Activated CD4-positive, alpha-beta T cell treated with anti-CD3 and anti-CD28 coated beads for 24 hours (primary cell): ENCODE measurements at places on chromosomes 5 and 9.

DNA sequence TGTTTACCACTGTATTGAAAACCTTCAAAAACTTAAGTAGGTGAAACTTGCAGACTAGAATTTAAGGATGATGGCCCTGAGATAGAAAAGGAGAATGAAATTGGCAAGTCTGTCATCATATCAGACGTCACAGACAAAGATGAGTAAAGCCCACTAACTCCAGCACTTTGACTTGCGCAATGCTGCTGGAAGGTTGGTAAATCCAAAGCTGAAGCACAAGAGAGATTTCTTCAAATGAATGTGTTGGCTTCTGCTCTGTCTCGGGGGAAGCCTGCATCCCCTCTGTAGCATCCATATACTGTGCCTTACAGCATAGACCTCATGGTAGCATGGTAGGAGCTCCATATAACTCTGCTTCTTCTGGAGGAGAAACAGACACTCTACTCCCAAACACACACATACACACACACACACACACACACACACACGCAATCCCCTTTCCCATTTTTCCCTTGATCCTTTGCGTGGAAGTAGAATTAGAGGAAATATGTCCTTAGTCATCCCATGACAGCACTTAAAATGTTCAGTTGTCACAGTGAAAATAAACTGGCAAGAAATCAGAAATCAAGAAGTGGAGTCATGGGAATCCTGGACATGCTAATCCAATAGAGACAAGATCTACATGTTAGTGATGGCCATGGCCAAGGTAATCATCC, 241.5 kb downstream of the NR3C1 start:
- DNase-seq: no peak

GRCh38 chr9:134912126-134912840, 5.4 kb downstream of the FCN1 start:
- no peak for DNase-seq

GRCh38 chr9:89928521-89929275, 323.9 kb downstream of the GADD45G start:
- no peak for DNase-seq

GRCh38 chr9:130933114-130934046, 5.7 kb downstream of the FIBCD1 start:
- DNase-seq: no peak

DNA sequence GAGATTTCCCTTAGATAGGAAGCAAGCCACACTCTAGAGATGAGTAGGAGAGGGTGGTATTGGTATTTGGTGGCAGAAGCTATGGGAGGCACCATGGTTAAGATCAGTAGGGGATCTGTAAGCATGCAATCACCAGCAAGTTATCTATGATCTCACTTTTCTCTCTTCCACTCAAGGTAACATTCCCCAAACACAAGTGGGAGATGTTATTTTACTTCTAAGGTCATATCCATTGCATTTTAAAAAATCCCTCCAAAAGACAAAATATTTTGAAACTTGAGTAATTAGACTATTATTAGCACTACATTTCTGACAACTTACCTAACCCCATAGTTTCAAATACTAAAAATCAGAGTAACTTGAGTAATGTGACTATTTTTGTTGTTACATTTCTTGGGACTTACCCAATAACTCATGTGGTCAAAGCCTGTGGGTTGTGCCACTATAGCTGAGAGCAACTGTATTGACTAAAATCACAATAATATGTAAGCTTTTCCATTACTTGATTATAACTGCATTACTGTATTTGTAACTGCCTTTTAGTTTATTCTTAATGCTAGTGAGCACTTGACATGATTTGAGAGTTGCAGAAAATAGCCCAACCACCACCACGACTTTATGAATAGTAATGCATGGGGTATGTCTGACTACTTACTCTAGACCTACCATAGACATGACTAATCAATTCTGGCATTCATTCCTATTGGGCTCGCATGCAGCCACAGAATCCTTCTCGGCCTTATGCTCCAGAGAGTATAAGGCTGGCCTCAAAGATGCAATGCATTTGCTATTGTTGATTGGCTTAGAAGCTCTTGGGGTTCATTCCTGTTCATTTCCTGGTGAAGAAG, 264.7 kb downstream of the TRIM32 start:
- no peak for DNase-seq

DNA sequence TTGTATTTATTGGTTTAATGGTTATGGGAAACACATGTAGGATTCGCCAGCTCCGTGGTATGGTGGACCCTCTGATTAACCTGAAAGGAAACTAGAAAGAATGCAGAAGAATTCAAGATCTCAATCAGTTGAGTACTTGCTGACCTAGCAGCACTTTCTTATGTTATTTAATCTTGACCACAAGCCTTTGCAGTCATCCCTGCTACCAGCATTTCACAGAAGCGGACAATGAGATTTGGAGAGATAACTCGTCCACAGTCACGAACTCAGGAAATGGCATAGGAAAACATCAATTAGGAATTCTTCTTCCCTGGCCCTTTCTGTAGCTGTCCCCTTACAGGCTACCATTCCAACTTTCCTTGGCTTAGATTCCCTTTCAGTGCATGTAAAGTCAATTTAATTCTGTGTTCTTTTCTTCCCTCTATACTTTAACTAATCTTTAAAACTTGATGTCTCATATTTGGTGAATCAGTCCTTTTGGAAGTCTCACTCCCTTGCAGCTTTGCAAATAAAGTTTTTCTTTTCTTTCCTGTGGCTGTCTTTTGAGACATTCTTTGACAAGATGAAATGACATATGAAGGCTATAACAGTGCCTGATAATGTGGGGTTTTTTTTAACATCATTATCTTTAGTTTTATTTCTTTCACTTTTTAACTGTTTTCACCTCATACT, 1.3 kb upstream of the SLC44A1 start:
- DNase-seq: no peak

DNA sequence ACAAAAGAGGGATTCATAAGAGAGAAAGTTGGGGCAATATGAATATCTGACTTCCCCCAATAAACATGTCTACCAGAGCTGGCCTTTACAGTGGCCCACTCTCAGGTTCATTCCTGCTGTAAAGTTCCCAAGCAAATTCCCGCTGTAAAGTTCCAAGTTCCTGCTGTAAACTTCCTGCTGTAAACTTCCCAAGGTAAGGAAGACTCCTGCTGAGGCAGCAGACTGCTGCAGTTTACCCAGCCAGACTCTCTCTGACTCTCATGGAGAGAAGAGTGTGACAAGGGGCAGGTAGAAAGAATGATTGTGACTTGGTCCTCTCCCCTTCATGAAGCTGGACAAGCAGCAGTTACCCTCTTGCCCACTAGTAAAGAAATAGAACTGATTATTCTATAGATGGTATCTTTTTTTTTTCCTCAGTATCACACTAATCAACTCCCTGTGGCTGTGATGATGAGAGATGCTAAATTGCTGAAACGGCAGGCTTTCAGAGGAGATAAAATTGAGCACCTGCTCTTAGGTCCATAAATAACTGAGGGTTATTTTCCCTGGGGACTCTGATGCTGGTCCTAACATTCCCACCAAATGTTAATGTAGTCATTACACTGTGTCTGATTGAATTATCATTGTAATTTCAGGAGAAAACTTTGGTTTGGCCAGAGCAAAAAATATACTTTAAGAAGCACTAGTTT, 220.4 kb downstream of the PARP8 start:
- no peak for DNase-seq

GRCh38 chr5:128111818-128112448, 28.4 kb downstream of the SLC12A2 start:
- DNase-seq: no peak
